Activated CD8-positive, alpha-beta memory T cell treated with anti-CD3 and anti-CD28 coated beads for 4 hours (primary cell): ENCODE measurements at places on chromosomes 1 and 21.

GRCh38 chr21:14273736-14274538 is 58.0 kb downstream of the RBM11 start:
- no peak for DNase-seq

- no peak for DNase-seq
Measured at GRCh38 chr1:39102537-39103327, 76.6 kb downstream of the NDUFS5 start.

DNA sequence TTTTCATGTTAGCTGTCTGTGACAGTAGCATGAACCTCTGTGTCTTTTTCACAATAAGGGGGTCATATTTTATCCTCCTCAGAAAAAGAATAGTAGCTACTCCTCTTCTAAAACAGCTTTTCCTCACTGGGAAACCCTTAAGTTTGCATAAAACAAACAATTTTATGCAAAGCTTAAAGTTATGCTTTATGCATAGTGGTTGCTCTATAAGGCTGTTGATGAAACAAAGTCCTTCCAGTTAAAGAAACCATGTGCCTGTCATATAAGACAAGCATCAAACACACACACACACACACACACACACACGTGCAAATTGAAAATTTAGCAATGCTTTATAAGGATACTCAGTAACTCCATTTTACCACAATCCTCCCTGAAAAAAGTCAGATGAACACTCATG is 107.0 kb downstream of the CHD1L start:
- no peak for DNase-seq

DNA sequence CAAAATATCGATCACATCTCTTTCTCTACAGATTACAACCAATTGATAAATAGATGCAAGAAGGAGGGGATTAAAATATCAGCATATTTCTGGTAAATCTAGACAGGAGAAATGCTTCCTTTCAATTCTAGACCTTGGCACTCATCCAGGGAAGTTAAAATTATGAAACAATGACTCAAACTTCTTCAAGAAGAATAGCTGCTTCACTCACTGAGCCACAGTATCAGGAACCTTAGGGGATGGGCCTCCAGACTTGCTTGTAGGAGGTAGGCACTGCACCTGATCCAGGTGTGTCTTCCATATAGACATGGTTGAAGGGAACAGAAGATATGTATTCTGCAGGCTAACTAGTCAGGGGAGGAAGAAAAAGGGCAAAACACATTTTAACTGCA is 9.8 kb downstream of the SLAMF7 start:
- no peak for DNase-seq

DNA sequence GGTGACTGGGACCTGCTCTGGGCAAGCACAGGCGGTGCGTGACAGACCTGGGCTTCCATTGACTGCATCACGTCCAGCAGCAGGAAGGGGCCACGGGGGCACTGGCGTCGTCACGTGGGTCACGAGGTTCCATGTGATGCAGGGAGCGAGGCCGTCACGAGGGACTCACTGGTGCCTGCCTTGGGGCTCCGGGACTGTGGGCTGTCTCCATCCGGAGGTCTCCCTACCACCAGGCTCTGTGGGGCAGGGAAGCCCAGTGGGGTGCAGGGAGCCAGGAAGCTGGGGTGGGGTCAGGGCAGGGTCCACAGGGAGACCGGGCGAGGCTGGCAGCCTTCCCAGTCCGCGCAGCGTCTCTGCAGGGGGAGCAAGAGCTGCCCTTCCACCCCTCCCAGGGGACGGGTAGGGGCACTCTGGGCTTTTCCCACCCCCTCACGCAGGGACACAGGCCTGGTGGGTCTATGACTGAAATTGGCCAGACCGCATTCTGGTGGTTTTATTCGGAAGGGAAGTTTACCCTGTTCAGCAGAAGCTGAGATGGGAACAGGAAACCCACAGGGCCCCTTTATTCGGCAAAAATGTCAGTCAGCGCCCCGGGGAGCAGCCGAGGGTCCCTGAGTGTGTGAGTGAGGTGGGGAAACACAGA is 416 bp upstream of the TNFRSF14 start:
- no peak for DNase-seq

DNA sequence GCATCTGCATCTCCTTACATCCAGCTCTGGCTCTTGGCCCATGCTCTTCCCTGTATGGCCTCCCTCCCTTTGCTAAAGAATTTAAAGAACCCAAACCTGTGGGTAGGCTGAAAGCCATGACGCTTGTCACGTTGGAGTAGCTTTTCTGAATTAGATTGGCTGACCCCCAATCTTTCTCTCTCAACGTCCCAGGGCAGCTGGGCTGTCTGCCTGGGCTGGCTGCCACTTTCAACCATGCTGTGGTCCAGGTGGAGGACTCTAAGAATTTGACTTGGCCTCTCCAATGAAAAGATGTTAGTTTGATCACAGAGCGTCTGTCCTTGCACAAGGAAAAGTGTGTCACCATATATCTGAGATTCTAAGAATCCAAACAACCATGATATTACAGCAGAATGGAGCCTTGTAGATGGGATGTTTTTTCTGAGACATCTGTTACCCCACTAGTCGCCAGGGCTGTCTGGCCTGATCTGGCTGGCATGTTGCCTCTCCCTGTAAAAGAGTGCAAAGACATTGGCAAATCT is 6.5 kb upstream of the IGSF3 start:
- no peak for DNase-seq

- no peak for DNase-seq
Measured at GRCh38 chr1:178576841-178577240, 63.9 kb downstream of the TEX35 start.

DNA sequence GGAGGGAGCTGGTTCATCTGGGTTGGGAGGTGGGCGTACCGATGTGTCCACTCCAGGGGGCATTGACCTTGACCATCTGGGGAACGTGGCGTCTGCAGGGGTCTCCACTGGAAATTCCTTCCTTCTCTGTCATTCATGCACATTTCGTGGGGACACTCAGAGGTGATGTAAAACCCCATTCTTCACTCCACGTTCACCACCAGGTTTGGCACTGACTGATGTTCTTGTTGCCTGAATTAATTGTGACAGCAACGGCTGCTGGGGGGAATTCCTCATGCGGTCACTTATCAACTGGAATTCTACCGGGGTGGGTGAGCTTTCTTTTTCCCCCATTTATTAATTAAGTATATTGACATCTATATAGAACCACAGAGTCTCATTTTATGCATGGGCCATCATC is 18.1 kb upstream of the POFUT2 start:
- DNase-seq, result no peak

DNA sequence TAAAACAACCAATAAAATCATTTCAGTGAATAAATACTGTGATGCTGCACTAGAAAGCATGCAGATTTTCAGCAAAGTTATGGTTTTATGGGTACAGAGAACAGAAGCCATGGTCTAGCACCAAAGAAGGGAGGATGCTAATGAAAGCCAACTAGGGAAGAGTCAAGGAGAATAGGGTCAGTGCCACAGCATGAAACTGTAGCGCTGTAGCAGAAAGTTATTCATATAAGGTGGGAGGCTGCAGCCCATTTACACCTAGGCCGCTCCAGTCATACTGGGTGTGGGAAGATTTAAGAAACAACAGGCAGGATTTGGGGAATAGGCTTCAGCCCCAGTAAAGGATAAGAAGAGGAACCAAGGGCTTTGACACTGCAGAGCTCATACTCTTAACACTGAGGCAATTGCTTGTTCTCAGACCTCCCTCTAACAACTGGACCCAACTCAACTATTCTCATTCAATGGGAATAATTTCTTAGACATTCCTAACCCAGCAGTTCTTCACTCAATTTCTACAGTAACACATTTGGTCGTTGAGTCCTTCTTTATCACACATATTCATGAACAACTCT is 4.4 kb downstream of the IFI16 start:
- no peak for DNase-seq

- DNase-seq, result no peak
Measured at GRCh38 chr21:37780991-37781983, 135.0 kb downstream of the KCNJ6 start.

DNA sequence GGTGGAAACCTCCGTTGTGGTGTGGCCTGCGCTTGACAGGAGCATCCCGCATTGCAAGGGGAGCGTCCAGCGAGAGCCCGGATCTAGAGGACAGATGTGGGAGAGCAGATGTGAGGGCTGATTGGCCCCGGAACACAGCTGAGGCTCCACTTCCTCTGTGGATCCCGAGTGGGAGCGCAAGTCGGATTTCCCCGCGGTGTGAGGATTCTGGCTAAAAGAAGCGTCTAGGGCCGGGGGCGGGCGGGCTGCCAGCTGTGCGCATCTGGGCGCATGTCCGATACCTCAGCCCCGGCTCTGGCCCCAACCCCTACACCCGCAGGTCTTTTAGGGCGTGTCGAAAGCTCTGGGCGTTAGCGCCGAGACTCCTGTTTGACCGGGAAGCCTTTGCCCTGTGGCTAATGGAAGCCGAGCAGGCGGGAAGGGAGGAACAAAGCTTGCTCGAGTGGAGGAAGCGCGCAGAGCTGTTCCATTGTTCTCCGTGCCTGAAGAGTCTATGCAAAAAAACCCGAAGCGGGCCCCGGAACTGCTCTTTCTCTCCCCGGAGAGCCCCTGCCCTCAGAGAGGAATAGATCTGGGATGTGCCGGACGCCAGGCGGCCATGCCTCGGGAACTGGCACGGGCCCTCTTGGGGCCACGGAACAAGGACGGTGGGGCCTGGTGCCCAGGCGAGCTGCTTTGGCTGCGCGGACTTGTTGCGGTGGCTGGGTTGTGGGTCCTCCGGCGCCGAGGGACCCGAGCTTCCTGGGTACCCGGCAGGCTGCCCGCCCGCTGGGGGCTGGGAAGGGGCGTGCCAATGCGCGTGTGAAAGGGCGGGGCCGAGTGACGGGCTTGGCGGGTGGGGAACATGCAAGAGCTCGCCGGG is 111.1 kb downstream of the NAV1 start:
- DNase-seq, result no peak

DNA sequence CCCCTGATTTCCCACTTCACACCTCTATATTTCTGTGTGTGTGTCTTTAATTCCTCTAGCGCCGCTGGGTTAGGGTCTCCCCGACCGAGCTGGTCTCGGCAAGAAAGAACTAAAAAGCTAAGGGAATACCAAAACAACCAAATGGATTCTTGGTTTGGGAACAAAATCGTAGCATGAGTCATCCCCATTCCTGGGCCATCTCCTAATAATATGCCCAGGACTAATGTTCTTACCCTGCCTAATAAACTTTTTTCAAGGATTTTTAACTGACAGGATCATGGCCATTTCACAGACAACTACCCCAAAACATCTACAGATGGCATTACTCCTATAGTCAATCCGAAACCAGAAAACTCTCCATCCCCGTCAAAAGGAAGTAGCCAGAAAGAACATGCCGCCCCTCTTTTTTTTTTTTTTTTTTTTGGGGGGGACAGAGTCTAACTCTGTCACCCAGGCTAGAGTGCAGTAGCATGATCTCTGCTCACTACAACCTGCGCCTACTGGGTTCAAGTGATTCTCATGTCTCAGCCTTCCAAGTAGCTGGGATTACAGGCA is 4.1 kb upstream of the HPDL start:
- no peak for DNase-seq

- no peak for DNase-seq
Measured at GRCh38 chr1:46682064-46682463, 10.4 kb downstream of the TEX38 start.

DNA sequence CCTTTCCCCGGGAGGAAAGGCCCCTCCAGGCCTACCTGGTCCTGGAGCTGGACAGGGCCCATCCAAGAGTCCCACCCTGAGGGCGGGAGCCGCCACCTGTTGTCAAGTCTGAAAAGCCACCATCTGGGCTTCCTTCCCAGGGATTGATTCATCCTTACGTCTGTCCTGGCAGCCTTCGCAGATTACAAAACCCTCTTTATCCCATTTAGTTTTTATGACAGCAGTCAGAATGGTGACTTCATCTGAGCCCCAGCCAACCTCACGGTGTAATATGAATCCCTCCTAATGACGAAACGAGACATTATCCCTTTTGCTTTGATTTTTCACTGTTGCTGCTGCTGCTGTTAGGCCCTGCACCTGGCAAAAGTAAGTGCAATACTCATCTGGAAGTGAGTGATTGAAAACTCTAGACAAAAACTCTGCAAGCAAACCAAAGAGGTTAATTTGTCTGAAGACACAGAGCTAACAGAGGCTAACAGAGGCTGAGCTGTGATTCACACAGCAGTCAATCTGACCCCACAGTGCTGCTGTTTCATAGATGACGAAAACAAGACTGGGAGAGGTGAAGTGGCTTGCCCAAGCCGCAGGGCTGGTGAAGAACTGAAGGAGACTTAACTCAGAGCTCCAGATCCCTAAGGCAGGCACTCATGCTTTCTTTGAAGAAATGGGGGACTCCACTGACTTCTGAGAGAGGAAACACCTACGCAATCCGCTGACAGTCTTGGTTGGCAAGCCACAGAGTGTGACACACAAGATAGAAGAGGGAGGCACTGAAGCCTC is 30.0 kb upstream of the S100A7 start:
- no peak for DNase-seq

DNA sequence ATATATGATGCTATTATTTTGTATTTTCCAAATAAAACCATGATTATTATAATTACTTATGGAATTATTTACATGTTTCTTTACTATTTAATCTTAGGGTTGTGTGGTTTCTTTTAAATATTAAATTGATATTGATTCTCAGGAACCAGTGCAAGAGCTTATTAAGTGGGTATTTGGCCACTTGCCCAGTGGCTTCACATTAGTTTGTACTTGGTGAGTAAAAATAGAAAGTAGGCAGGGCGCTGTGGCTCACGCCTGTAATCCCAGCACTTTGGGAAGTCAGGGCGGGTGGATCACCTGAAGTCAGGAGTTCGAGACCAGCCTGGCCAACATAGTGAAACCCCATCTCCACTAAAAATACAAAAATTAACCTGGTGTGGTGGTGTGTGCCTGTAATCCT is 497.1 kb downstream of the PTPRC start:
- no peak for DNase-seq

DNA sequence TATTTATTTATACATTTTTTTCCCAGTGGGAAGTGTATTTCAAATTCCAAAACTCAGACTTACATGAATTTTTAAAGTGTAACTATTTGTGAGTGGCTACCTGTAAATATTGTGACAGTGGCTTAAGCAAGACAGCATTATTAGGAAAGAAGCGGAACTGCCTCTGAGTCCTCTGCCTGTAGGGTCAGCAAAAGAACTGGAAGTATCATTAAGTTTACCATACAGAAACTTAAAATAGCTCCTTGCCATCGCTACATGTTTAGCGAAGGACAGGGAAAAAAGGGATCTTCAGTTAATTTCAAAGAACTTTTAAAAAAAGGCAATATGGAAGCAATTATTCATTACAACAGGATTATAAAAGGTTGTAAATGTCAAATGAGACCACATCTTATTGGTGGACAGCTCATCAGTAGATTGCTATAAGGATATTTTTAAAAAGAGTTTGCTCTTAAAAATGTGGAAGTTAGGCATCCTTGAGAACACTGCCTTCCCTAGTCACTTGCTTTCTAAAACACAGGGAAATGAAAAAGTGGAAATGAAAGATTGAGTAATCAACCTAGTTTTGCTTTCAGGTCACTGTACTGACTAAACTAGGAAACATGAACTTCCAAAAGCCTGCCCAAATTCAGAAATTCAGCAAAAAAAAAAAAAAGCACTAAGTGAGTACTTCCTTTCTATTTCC is 39.2 kb downstream of the NSL1 start:
- DNase-seq, result no peak
